ENCODE measurements at places on chromosomes 1 and 21.

GRCh38 chr1:203072911-203073310, 12.9 kb downstream of the MYOG start:
- DNase-seq = no peak

DNA sequence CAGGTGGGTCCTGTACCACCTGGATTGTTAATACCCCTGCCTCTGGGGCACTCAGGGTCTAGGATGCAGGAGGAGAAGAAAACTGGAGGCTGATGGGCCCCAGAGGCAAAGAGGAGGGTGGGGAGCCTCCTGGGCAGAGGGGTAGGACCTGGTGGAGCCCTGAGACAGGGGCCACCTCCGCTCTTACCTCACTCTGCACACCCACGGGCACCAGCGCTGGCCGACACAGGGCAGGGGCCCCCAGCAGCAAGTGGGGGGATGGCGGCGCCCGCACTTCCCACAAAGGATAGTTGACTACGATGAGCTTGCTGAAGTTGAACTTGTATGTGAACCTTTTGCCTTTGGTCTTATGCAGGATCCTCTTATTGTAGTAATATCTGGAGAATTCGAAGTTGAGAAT, 1.1 kb downstream of the ETV3L start:
- no peak for DNase-seq

- no peak for DNase-seq
These were observed 240.8 kb downstream of the SPATA17 start for GRCh38 chr1:217871955-217872354.

GRCh38 chr1:162365284-162366020, 11.2 kb downstream of the SPATA46 start:
- no peak for DNase-seq

DNA sequence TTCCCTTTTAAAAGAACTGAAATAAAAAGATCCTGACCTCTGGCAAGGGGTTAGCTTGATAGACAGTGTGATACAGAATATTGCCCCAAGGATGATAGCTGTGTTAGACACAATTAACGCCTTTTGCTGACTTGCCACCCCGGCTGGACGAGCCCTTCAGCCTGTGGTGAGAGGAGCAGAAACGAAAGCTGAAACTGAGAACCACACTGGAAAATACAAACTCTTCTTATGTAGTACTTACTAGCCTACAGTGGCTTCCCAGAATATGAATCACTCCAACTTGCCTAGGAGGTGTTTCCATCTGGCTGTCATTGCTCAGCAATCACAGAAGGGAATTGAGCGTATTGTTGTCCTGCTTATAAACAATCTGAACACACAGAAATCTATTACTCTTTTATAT, 22.9 kb downstream of the SAMSN1 start:
- DNase-seq = peak; percentile 44

- DNase-seq = no peak
These were observed 532 bp downstream of the CSF1 start for GRCh38 chr1:109910963-109911798.

- DNase-seq = no peak
These were observed 160.3 kb downstream of the CACNA1E start for GRCh38 chr1:181643631-181644030.

- DNase-seq = no peak
These were observed 44.5 kb downstream of the ACTL8 start for GRCh38 chr1:17799642-17800041.

DNA sequence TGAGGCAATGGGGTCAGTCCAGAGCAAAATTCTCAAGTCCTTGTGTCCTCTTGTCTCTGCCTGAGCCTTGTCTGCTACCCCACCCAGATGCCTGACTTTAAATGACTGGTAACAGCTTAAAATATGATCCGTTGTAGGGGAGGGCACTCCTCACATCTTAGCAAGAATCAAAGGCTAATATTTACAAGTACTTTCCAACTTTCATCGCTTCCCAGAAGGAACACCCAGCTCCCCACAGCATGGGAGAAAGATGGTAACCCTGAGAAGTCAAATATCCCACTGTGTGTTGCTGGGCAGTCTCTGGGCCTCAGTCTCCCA, 5.2 kb downstream of the ECE1 start:
- DNase-seq = no peak

DNA sequence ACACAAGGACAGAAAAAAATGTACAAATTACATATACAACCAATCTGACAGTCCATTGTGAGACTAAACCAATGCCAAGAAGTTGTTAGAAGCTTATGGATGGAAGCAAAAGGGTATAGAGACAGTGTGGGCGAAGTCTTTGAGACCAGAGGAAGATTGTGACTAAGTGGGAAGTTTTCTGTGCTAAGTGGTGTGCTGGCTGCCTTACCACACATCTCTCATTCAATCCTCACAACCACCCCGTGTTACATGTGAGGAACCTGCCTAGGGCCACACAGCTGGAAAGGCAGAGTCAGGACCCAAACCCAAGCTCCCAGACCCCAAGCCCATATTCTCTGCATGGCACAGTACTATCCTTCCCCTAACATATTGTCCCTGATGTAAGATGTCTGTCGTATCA, 53.5 kb upstream of the DUSP10 start:
- DNase-seq = no peak

- DNase-seq = no peak
These were observed 804.6 kb upstream of the ADGRL4 start for GRCh38 chr1:79811173-79811572.

DNA sequence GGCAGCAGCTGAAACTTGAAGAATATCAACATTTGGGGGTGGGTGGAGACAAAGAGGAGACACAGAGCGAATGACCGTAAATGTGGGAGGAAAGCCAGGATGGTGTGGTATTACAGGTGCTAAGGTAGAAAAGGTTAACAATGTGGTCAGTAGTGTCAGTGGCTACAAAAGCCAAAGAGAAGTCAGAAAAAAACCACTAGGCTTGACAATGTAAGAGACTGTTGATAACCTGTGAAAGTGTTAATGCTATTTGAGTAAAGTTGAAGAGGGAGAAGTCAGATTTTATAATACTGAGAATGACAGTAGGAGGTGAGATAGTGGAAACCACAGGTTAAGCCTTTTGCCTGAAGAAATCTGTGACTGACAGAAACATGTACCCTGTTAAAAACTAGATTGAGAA, 120.8 kb downstream of the CLEC20A start:
- no peak for DNase-seq

DNA sequence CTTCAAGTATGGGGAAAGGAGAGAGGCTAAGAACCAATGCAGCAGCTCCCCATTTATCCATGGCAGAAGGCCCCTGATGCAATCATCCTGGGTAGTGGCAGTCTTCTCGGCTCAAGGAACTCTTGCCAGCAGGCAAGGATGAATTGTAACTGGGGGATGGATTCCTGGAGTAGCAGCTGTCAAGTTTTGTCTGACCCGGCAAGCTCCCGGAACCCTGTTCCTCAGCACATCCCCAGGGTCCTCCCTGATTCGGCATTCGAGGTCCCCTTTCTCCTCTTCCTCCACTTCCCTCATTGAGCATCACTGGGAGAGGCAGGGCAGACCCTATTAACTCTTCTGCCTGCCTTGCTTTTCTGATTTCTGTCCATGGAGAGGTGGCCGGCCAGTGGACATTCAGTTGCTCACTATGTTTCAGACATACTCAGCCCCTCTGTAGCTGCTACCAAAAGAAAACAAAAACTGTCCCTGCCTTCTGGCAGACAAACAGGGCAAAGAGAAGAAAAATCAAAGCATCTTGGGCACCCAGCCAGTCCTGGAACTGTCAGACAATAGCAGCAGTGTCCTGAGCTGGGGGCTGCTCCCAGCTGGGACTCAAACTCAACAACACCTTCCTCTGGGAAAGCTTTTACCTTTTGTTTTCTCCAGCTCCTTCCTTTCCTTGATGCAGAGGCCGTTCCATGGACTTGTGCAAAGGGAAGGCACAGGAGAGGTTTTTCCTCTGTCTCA, 5.6 kb upstream of the PTCH2 start:
- no peak for DNase-seq

GRCh38 chr1:6118415-6118814, 61.7 kb downstream of the CHD5 start:
- no peak for DNase-seq

DNA sequence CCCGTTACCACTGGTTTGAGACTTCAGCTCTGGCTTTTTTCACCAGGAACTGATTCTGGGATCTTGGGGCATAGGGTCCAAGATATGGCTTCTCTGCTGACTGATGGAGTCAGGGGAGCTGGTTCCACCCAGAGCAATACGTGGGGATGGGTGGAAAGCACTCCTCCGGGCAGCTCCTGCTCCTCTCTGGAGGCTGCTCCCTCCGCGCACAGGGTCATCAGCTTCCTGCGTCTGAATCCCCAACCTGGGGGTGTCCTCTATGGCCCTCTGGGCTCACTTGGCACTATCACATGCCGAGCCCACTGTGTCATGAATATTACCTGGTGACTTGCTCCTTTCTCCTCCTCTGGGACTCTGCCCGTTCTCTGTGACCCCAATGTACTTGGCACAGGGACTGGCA, 405.4 kb upstream of the VAMP3 start:
- DNase-seq = no peak

GRCh38 chr1:64829411-64830029, 84.6 kb downstream of the RAVER2 start:
- DNase-seq = no peak

DNA sequence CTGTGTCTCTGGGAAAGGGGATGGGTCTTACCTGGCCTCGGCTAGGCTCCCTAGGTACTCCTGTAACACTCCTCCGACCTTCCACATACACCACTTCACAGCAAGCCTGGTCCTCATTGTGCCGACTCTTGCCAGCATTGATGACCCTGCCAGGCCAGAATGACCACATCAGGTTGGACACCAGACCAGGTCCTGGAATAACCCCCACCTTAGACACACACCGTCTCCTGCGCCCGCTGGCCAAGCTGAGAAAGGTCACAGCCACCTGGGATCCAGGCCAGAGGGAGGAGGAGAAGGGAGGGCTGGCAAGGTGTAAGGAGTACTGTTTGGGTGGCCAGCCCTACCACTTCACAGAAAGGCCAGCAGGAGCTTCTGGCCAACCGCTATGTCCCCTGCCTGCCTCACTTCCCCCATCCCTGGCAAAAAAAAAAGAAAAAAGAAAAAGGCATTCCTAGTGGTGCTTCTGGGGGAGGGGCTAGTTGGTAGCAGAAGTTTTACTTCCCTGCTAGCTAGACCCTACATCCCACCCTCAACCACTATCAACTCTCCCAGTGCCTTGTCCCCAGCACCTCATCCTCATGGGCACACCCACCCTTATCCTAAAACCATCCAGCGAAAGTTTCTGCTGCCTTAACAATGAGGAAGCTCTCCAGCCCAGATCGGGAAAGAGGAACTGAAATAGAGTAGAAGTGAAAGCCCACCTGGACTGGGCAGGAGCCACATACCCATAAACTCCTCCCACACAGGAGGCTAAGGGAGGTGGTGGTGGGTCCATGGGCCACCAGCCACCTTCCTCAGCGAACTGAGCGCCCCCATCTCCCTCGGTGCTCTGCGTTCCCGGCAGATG, 1.4 kb downstream of the PPM1J start:
- DNase-seq = peak; percentile 24

GRCh38 chr1:109396871-109397580, 692 bp downstream of the SORT1 start:
- DNase-seq = no peak

DNA sequence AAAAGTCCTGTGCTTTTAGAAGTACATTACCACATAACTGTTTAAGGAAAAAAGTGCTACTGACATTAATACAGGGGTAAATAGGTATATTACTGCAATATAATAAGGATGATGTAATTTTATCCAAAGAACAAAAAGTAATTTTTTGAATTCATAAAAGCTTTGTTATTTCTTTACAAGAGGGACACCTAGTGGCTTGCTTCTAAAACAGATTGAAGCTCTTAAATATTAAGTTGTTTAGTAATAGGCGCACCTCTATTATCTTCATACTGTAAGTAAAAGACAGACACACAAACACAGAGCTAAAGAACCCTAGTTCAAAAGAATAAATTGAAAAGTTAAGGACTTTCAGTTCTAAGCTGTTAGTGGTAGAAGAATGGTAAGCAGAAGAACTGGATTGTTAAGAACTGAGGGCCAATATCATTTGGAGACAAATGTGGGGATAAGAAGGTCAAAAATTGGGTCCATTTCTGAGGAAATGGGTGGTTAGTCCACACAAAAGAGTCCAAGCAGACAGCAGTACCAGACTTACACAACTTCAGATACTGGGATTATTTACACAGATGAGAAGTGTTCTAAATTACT, 15.4 kb downstream of the ZNHIT6 start:
- DNase-seq = no peak

GRCh38 chr1:19377812-19378718, 65.9 kb downstream of the SLC66A1 start:
- no peak for DNase-seq

GRCh38 chr1:226433341-226433720, 25.4 kb upstream of the PARP1 start:
- no peak for DNase-seq

- DNase-seq = no peak
These were observed 4.0 kb upstream of the TRIM11 start for GRCh38 chr1:228410671-228411070.

- DNase-seq = no peak
These were observed 884 bp downstream of the PHACTR4 start for GRCh38 chr1:28370239-28371009.

DNA sequence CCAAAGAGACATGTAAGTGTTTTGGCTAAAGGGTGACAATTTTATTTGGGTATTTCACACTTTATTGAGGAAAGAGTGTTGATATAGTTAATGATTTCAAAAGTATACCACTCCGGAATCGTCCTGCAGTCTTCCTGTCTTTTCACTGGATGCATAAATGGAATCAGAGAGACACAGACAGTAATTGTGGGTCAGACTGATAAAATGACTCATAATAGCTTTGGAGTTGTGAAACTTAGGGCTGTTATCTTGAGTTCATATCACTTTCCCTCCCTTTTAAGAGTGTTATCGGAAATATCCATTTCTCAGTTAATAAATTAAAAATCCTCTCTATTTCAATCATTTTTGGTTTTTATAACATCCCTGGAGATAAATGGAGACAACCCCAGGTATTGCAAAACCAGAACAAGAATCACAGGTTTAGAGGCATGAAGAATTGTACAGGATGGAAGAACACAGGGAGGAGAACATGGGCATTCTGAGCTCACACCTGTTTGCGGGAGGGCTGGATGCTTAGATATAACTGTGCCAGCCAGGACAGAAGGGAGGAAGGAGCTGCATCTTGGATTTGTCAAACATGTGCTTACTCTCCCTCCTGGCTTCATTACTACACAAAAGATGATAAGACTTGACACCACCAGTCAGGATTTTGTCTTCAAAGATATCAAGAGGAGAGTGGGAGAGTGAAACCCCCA, 185.4 kb downstream of the LMO4 start:
- DNase-seq = no peak

DNA sequence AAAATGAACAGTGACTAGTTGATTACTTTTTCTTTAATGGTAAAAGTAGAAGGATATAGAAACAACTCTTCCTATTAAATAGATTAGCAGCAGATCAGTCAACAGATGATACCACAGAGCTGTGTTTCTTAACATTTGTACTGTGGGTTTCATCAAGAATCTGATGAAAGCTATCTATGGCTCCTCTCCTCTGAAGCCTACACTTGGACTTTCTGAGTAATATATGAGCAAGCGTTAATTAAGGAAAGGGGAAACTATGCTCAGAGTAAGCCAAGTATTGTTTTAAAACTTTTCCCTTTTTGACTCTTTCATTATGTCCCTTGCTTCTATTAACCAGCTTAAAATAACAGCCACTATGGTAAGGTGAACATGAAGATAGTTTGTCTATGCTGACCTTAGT, 10.8 kb downstream of the ARID4B start:
- DNase-seq = no peak

All from SIG-M5 (cell line).